ENCODE measurements at places on chromosomes 3 and 15.

GRCh38 chr15:38059665-38060064 is 125.2 kb downstream of the TMCO5A start:
- DNase-seq: no peak

DNA sequence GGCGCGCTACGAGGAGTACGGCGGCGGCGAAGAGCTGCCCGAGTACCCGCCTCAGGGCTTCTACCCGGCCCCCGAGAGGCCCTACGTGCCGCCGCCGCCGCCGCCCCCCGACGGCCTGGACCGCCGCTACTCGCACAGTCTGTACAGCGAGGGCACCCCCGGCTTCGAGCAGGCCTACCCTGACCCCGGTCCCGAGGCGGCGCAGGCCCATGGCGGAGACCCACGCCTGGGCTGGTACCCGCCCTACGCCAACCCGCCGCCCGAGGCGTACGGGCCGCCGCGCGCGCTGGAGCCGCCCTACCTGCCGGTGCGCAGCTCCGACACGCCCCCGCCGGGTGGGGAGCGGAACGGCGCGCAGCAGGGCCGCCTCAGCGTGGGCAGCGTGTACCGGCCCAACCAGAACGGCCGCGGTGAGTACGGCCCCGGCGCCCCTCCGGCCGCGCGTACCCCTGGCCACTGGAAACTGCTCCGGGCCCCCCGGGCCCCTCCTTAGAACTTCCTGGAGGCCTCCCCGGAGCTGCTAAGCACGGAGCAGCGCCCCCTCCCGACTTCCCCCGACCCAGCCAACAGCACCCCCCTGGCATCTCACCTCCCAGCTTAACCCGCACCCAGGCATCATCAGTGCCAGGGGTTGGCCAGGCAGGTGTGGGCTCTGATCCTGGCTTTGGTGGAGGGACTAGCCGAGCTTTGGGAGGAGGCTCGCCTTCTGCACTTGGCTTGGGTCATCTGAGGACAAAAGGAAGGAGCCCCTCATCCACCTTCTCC is 1.4 kb downstream of the LOXL1 start:
- no peak for DNase-seq

DNA sequence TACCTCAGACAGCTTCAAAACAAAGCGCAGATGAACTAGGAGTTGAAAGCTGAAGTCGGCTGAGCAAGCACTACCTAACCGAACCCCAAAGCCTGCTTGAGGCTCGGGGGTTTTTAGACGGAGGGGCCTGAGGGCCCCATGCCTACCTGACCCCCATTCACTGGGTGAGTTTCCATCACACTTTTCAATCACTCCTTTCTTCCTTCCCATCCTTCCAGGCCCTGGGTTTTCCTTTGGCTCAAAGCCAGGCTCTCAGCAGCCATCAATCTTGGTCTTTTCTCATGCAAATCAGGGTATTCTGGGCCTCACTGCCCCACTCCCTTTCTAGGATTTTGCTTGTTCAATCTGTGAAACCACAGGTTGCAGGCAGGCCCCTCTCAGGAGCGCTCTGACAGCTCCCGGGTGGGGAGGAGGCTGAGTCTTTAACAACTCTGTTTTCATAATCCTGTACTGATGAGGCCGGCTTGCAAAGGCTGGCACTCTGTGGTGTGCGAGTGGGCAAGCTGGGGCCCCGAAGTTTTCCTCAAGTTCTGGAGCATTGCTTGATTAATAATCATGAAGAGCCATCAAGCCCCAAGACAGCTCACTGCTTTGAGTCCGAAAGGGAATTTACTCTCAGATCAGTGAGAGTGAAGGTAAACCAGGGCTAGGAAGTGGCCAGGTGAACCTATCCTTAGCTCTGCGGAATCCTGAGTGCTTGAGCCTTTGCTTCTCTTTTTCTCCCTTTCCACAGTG is 97.6 kb downstream of the FRMD4B start:
- DNase-seq: peak; percentile 31

DNA sequence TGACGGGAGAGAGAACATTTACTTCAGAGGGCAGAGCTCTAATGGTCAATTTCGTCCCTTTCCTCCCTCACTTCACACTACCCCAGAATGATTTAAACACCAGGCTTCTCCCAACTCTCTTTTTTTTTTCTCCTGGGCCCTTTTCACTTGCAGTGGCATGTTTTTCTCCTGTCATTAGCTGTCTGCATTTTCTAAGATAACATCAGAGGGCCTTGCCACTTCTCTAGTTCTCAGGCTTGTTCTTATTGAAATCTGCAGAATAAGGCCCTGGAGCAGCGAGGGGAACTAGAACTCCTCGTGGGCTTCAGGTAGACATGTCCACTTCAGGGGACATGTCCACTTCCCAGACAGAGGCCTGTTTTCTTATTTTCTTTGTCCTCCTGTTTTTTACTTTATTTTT is 514.4 kb upstream of the TBL1XR1 start:
- DNase-seq: no peak

DNA sequence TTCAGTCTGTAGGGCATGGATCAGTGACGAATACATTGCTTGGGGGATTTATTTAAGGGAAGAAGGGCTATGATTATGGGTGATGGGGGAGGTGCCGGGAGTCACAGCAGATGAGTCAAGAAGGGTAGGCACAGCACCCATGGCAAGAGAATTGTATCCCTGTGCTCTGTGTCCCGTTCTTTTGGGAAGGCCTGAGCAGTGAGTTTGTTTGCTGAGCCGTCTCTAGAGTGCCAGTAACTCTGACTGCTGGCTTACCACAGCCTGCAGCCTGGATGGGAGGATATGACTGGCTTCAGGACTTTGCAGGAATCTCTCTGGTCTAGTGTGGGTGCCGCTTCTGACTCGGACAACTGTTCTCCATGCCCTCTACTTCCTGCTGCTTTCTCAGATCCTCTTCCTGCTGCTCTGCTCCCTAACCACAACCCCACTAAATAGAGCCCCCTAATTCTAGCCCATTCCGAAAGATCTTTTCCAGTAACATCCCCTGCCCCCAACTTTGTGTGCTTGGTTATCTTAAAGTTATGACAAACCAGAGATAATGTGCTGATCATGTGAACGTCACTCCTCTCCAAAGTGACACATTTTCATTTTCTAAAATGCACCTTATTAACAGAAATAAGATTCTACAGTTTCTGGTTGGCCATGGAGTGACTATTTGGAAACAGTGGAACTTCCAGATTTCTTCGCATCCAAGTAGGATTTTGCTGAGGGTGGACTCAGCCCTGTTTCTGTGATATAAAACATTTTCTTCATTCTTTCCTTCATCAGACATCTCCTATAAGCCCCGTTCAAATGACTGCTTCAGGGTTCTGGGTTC is 239.0 kb downstream of the SLCO3A1 start:
- DNase-seq: no peak

DNA sequence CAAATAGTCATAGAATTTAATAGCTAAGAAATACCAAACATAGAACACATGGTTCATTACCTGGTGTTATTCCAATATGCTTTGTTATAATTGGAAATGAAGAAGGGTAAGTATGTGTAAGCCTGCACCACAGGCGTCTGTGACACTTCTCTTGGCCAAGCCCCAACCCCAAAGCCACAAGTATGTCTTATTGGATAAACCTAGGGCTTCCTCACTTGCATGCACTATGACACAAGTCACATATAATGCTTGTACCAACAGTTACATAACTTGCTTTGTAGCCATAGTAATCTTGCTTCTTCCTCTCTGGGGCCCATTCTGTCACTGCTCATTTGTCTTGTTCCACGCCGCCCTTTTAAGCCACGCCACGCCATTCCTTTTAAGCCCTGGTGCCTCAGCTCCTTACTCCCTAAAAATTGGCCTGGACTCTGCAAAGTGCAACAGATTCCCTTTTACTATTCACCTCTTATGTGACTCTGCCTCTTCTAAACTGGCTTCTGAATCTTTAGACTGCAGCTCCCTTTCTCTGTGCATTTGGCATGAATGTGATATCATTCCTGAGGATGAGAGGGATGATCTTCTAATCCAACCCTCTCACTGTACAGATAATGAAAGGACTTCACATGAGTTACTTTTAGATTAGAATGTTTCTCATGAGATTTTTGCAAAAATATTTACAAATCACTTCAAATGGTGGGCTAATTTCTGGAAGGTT is 48.1 kb upstream of the EPHA3 start:
- no peak for DNase-seq

GRCh38 chr15:30990036-30990435 is 1.4 kb downstream of the MTMR10 start:
- no peak for DNase-seq

- no peak for DNase-seq
Observed at GRCh38 chr15:88257311-88258092, 963 bp upstream of the NTRK3 start.

- no peak for DNase-seq
Observed at GRCh38 chr3:121757087-121757811, 7.7 kb upstream of the GOLGB1 start.

DNA sequence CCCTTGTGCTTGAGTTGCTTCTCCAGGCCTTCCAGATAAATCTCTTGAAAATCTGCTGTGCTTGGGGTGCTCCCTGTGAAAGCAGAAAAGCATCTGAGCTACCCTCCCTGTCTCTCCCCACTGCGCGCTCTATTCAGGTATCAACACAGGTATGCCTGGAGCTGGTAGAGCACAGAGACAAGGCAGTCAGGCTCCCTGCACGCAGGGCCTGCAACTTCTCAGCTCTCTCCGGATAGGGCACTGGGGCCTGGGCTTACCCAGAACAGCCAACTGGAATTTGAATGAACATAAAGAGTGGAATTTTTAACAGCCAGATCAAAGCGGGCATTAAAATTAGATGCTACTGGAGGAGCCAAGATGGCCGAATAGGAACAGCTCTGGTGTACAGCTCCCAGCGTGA is 183.6 kb downstream of the XXYLT1 start:
- DNase-seq: no peak

GRCh38 chr15:48541341-48542278 is 103.9 kb downstream of the FBN1 start:
- no peak for DNase-seq

GRCh38 chr3:186080849-186081438 is 27.9 kb downstream of the ETV5 start:
- DNase-seq: no peak

DNA sequence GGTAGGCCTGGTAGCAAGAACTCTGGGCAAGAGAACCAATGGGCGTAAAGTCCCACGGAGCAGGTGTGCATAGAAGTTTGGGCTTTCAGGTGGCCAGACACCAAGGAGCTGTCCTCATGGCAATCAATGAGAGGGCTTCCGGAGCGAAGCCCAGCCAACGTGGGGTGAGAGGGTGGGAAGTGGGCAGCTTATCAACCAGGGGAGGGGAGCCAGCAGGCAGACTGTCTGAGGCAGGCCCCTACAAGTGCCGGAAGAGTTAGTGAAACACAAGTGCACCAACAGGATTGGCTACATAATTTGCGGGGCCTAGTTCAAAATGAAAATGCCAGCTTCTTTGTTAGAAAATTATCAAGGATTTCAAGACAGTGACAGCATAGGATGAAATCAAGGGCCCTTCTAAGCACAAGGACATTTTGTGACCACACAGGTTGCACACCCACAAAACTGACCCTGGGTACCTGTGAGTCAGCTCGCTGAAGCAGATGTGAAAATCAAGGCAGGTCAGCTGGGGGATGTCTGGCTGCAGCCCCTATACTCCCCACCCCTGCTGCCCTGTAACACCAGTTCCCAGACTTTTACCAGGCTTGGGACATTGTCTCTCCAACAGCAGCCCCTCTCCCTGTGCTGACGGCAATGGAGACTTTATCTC is 102.1 kb upstream of the ETV5 start:
- DNase-seq: no peak

DNA sequence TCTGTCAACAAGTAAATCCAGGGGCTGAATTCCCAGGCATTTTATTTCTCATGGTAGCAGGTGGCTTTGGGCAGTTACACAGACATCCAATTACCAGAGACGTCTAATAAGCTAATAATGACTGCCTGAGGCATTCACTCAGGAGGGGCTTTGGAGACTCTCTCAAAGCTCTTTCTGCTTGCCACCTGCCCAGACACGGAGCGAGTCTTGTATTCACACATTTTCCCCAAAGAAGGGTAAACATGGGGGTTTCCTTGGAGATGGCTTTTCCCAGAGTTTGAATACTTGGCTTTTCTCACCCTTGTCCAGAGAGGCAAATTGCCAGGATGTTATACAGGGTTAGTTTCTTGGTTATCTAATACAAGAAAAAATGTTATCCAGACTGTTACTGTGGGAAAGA is 132.6 kb downstream of the DIPK2A start:
- no peak for DNase-seq

Data from NCI-H187 treated with DMSO at 0.1 percent for 48 hours (cell line).